ENCODE measurements at places on chromosomes 2 and 18. TPM values are rescaled to one million over a fixed set of nuclear protein-coding genes. Genes with fewer than 3 reads are reported as not detected.

The BOLL gene
- total RNA-seq = not detected

DNA sequence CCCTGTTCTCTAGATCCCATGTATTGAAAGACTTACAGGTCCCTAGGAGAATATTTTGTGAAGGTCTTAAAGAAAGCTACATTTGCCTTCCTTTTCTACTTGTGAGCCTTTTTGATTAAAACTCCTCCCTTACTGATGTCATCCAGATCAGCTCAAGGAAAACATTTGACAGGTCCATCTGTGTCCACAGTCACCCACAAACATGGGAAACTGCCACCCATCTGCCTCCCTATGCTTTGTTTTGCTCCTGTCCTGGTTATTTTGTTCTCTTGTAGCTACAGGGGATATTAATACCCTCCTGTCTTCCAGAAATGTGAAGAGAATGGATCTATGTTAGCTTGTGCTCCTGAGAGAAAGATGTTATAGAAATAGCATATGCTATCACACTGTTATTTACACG lies 203.6 kb upstream of the GALNT5 start:
- no peaks in the 10 kb centered on the region for H3K27me3 ChIP-seq
- DNase-seq = no peak
- H3K27ac ChIP-seq = no peak overlapping the region
- H3K4me3 ChIP-seq = no peak overlapping the region
- H3K4me1 ChIP-seq = no peaks in the 10 kb centered on the region
- no peaks in the 10 kb centered on the region for H3K36me3 ChIP-seq

DNA sequence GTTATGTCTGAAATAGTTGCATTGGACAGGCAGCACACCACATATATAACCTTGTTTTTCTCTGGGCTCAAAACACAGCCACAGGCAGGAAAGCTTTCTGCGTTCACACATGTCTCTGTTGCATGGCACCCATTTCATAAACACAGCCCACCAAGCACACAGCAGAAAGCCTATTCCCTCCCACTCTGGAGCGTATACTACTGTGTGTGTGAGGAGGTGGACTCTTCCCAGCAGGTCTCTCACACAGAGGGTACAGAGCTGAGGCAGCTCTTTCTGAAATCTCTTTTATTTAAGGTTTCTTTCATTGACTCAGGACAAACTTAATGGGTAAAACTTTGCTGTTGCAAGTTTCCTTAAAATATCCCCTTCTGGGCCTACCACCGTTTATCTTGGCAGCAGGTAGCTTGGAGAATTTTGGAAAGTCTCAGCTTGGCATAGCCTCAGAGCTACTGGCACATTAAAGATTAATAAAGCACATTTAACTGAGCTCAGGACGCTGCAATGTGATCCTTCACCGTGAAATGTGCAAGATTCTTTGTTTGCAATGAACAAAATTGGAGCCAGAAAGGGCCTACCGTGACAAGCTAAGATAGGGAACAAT lies 105.1 kb upstream of the NCKAP5 start:
- DNase-seq = no peak
- no peak overlapping the region for H3K27ac ChIP-seq
- H3K27me3 ChIP-seq = no peaks in the 10 kb centered on the region
- H3K36me3 ChIP-seq = no peaks in the 10 kb centered on the region

The CIB4 gene
- not detected for total RNA-seq

GRCh38 chr2:32061973-32062861 lies 1.1 kb upstream of the SPAST start:
- H3K4me3 ChIP-seq = peak overlapping the region; percentile 96
- no peaks in the 10 kb centered on the region for H3K36me3 ChIP-seq
- peaks cover 28% of the 10 kb centered on the region for H3K4me1 ChIP-seq
- no peaks in the 10 kb centered on the region for H3K27me3 ChIP-seq
- no peak for DNase-seq

- no peak overlapping the region for H3K4me3 ChIP-seq
- no peaks in the 10 kb centered on the region for H3K36me3 ChIP-seq
- H3K27ac ChIP-seq = no peak overlapping the region
Observed at GRCh38 chr2:145460112-145460511, 940.2 kb upstream of the ZEB2 start.

GRCh38 chr2:238250896-238251295 lies 11.1 kb upstream of the HES6 start:
- H3K4me3 ChIP-seq = no peak overlapping the region
- no peaks in the 10 kb centered on the region for H3K36me3 ChIP-seq
- no peak for DNase-seq
- H3K27ac ChIP-seq = no peak overlapping the region
- no peaks in the 10 kb centered on the region for H3K27me3 ChIP-seq

All from natural killer cell treated with Interleukin-12 subunit alpha and Interleukin-12 subunit beta and Interleukin-15 and Interleukin-18, amount 100 ng/mL, for 72 hours (primary cell).